ENCODE measurements at places on chromosomes 3 and 15.

DNA sequence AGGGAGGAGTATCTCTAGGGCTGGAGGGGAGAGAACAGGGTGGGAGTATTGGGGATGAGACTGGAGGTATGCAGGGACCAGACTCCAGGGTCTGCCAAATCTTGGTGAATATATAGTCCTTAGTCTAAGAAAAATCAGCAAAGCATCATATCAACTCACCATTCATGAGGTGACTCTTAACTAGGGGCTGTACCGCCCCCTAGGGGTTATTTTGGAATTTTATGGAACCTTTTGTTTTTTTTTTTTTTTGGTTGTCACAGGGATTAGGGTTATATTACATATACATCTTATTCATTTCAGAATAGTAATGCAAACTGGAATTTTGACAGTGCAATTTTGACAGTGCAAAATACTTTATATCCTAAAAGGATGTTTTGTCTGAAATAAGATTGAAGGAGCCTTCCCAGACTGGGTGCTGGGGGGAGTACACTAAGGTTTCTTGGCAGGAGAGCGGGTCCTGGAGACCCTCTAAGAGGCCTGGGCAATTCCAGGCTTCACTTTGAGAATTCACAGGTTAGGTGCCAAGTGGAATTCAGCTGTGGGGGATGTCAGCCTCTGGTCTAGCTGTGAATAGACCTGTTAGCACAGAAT lies 7.5 kb downstream of the CMTM7 start:
- H3K36me3 ChIP-seq, result no peaks in the 10 kb centered on the region
- H3K27me3 ChIP-seq, result no peaks in the 10 kb centered on the region
- no peak for DNase-seq
- H3K4me3 ChIP-seq, result no peak overlapping the region

DNA sequence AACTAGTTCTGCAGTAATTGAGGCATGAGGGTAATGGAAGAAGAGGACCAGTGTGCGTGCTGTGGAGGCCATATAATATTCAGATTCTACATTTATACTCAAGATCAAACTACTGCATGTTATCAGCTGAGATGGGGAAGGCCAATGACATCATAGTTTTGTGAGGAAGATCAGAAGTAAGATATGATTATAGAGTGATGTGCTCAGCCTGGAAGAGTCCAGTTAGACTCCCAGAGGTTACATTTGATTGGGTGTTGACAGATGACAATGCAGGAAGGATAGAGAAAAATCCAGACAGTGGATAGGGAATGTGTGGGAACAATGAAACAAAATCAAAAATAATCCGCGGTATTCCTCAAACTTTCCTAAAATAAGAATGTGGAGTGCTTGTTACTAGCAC lies 35.4 kb downstream of the GOLIM4 start:
- no peak overlapping the region for H3K4me3 ChIP-seq
- no peaks in the 10 kb centered on the region for H3K36me3 ChIP-seq
- H3K27me3 ChIP-seq, result no peaks in the 10 kb centered on the region

DNA sequence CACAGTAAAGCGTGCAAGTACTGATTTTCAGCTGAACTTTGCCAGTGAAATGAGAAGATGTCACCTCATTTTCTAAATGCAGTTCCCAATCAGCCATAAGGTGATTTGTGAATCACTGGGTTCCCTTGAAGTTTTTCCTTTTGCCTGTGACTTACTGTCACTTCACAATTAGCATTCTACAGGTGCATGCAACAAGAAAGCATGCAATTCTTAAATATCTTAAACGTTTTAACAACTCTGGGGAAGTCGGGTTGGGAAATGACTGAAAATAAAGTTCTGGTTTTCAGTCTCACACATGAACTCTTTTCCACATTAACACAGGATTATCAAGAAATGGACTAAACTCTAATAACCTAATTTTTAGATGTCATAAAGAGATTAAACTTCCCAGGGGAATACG lies 5.2 kb downstream of the GSK3B start:
- no peak overlapping the region for H3K27ac ChIP-seq
- no peaks in the 10 kb centered on the region for H3K27me3 ChIP-seq
- H3K4me3 ChIP-seq, result no peak overlapping the region
- no peak for DNase-seq
- no peaks in the 10 kb centered on the region for H3K36me3 ChIP-seq
- H3K4me1 ChIP-seq, result peaks cover 53% of the 10 kb centered on the region

DNA sequence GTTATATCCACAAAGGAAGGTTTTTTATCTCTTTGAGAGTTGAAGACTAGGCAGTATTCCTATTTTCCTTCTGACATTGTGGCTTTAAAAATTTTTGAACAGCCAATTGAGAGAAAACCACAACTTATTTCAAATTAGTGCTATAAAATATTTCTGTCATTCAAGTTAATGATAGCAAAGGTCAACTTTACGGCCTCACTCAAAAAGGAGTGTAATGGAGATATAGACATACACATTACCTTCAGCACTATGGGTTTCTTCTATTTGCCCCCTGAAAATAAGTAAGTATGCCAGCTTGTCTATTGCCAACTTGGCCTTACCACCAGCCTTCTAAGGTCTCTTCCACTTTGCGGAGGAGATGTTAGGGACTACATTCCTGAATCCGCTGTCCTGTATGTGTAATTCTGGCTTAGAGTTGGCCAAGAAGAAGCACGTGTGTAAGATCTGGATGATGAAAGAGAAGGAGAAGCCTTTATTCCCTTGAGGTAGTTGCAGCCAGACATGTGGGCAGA lies 44.1 kb upstream of the KBTBD8 start:
- DNase-seq, result no peak
- peak overlapping the region; percentile 10 for H3K27ac ChIP-seq
- H3K4me1 ChIP-seq, result peaks cover 7% of the 10 kb centered on the region

- H3K4me3 ChIP-seq, result no peak overlapping the region
- no peaks in the 10 kb centered on the region for H3K36me3 ChIP-seq
- no peak overlapping the region for H3K27ac ChIP-seq
- H3K4me1 ChIP-seq, result no peaks in the 10 kb centered on the region
Observed at GRCh38 chr3:120796976-120797375, 54.4 kb downstream of the GTF2E1 start.

All from transverse colon (tissue), 4 donors.